ENCODE measurements at places on chromosomes 4 and X. TPM values are rescaled to one million over a fixed set of nuclear protein-coding genes. Genes with fewer than 3 reads are reported as not detected.
A peak's percentile ranks its signal among the peaks of the same experiment; 100 is the strongest.

ARHGAP10 gene
- 4.8 TPM for total RNA-seq

DNA sequence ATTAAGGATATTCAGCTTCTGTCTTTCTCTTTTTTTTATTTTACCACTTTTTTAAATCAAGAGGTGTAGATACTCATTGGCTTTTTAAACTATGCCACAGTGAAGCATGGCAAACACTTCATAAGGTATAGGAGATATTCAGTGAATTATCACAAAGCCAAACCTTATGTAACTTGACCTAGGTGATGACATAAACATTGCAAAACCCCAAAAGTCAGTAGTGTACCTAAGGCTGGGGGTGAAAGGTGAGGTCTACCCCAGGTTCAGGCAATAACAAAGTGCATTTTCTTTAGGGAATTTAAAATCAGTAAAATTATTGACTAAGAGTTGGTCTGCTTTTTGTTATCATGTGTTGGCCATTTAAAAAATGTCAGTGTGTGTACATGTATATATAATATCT lies 39.1 kb downstream of the CDKL5 start:
- DNase-seq, result no peak

RBMXL3 gene
- not detected for total RNA-seq

ADH1C gene
- not detected for total RNA-seq

GRCh38 chr4:55071951-55072350 lies 53.4 kb downstream of the KDR start:
- no peak for DNase-seq

ZNF674 gene
- total RNA-seq, result 3.2 TPM

DNA sequence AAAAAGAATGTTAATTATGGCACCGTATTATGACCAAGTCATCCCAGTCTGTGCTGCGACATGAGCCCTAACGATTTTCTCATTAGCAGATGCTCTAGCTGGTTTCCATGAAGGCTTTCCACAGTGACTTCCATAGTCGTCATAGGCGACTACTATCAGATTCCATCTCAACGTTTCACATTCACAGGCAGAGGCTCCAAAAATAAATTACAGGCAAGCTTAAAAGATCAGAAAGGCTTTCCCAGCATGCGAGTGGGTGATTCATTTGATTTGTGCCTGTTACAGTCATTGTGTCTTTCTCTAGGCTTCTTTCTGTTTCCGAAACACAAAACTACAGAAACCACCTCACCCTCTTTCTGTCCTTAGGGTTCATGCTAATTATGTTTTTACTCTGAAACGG lies 43.2 kb downstream of the PALLD start:
- no peak for DNase-seq

AVPR2 gene
- total RNA-seq, result under 0.01 TPM

- DNase-seq, result peak; percentile 33
Measured at GRCh38 chrX:120726294-120726693, 96.4 kb upstream of the C1GALT1C1 start.

PDCL2 gene
- total RNA-seq, result not detected

LPAR4 gene
- 0.27 TPM for total RNA-seq

DUSP21 gene
- not detected for total RNA-seq

- no peak for DNase-seq
Measured at GRCh38 chrX:42276982-42277690, 353.8 kb upstream of the CASK start.

DNA sequence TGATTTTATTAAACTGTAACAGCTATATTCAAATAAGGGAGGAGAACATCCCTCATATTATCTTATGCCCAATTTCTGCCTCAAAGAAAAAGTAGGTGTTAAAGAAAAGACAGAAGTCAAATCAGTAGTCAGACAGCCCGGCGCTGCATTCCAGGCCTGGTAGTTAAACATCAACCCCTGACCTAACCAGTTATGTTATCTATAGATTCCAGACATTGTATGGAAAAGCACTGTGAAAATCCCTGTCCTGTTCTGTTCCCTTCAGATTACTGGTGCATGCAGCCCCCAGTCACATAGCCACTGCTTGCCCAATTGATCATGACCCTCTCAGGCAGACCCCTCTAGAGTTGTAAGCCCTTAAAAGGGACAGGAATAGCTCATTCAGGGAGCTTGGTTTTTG lies 269.9 kb upstream of the GALNT7 start:
- no peak for DNase-seq

DNA sequence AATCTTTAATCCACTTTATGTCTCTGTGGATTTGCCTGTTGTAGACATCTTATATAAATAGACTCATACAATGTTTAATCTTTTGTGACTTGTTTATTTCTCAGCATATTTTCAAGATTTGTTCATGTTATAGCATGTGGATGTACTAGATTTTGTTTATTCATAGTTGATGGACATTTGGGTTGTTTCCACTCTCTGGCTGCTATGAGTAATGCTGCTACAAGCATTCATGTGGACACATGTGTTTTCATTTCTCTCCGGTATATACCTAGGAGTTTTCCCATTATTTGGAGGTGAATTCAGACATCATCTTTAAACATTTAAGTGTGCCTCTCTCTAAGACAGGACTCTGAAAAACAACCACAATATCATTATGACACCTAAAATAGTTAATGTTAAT lies 2.3 kb downstream of the IKBKG start:
- no peak for DNase-seq

ZNF630 gene
- total RNA-seq, result 1.3 TPM

All from hematopoietic multipotent progenitor cell (in vitro differentiated cells).